HFF-Myc (cell line): ENCODE measurements at places on chromosomes 6 and 20.
A peak's percentile ranks its signal among the peaks of the same experiment; 100 is the strongest.

DNA sequence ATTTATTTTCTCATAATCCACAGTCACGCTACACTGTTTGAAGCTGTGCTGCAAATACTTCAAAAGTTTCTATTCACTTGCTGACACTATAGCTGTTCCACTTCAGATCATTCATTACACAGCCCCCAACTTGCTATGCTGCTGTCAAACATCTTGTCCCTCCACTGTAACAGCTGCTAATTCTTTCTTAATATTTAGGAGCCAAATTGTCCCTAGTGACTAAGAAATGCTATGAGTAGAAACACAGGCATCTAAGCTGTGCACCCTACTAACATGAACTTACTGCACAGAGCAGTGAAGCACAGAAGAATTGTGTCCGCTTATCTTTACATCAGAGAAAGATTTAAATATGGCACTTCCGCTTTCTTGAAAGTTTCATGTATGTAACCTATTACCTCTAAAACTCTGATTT is 91.3 kb downstream of the PDE10A start:
- DNase-seq: no peak

GRCh38 chr6:15957655-15958169 is 171.2 kb upstream of the MYLIP start:
- no peak for DNase-seq

DNA sequence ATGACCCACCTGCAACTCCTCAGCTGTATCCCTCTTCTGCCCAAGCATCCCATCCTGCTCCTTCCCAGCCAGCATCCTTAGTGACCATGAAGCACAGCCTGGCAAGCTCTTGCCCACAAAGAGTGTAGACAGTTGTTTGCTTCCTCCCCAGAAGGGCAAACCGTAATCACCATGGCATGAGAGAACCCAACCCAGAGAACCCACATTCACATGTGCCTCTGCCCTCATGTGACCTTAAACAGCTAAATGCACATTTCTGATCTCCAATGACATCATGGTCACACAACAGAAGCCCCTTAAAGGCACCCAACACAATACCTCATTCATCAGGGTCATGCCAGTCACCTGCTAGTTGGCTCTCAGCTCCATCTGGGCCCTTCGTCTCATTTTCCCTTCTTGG is 162.8 kb upstream of the CDYL start:
- DNase-seq: no peak

DNA sequence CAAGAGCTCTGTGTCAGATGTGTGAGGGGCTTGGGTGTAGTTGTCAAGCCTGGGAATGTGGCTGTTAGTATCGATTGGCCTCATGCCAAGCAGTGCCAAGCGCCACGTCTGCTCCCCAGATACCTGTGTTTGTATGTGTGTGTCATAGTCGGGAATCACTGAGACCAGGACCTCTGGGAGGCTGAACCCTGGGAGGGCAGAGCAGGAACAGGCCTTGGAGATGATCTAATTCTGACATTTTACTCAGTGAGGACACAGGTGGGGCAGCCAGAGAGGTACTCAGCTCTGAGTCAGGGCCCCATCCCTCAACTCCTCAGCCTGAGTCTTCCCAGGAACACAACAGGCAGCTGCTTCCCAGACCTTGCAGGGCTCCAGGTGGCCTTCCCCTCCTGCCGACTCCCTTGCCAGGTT is 51.2 kb upstream of the FANCE start:
- DNase-seq: no peak

DNA sequence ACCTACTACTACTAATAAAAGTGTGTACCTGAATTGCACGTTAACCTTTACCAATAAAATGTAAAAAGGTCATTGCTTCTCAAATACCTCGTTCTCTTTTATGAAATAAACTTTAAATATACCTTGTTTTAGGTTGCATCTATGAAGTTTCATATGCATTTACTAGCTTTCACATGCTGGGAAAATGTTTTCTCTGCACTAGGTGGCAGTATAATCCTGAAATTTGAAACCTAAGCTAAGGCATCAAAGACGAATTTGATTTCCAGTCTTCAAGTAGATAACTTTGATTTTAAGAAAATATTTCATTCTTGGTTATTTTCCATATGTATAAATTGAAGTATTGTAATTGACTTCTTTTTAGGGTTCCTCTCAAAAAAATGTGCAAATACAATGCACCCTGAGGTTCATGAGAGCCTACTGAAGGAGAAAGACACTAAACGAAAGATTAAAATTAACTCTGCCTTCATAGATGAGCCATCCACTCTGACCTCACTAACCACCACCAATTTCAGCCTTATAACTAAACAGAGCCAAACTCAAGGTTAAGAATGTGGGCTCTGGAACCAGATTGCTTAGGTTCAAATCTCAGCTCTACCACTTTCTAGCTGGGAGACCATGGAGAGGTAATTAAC is 7.3 kb upstream of the COL9A1 start:
- DNase-seq: no peak

DNA sequence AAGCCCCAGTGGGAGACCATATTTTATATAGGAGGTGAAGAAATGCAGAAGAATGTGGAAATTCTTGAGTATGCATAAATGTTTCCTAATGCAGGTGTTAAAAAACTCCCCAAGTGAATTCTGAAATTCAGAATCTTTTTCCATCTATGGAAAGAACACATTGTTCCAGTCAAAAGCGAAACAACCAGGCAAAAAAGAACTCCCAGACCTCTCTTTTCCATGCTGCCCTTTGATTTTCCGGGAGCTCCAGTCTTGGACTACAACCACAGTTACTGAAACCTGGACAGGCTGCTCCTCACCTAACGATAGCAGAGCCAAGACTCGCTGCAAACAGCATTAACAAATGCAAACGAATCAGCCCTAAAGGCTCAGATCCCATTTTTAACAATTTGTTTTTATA is 108.7 kb upstream of the CNKSR3 start:
- DNase-seq: no peak

GRCh38 chr6:26478985-26479278 is 21.2 kb upstream of the BTN1A1 start:
- DNase-seq: no peak

DNA sequence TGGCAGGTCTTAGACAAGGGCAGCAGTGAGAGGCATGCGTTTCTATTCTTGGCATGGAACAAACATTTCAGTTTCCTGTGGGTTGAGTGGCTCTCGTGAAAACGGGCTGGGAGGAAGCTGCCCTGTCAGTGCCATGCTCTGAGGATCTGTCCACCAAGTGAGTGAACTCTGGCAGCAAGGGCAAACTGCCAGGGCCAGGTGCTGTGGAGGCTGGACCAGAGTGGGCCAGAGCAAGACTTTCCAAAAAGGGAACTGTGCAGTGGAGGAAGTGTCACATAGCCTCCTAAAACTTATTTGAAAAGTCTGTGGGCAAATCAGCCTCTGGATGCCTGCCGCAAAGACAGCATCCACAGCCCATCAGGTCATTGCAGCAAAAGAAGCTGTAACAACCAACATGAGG is 44.2 kb upstream of the TAB2 start:
- no peak for DNase-seq

- no peak for DNase-seq
Measured at GRCh38 chr20:60371384-60371783, 413.2 kb downstream of the CDH26 start.

GRCh38 chr6:135182071-135183001 is 1.2 kb downstream of the MYB start:
- DNase-seq: no peak

DNA sequence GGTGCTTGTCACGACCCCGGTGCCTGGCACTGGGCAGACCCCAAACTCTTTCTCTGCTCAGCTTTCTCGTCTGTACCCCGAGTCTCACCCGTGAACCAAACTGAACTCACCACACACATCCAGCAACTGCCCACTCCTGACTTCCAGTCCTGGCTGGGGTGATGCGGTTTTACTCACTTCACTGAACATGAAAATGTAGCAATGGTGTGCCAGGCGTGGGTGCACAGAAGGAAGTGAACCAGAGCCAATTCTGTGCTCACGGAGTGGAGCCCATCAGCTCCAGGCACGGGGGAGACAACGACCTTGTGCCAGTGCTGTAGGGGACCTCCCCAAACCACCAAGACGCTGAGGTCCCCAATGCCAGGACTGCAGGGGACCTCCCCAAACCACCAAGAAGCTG is 78.7 kb upstream of the AFDN start:
- DNase-seq: no peak

GRCh38 chr20:19921284-19921793 is 95.8 kb upstream of the NAA20 start:
- DNase-seq: no peak

DNA sequence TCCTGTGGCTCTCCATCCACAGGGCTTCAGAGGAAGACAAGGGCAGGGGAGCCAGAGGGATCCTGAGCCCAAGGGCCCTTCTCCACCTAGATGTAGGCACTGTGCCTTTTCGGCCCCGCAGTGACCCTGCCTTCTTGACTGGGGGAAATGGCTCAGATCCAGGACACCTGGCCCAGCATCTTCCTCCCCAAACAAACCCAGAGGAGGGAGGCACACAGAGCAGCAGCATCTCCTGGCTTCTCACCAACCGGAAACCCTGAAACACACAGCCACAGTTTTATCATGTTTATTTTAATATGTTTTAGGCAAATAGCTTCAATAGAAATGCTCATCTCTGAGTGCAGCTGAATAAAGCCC is 84.5 kb upstream of the LRFN2 start:
- no peak for DNase-seq

- DNase-seq: peak; percentile 44
Measured at GRCh38 chr6:80767808-80768207, 661.3 kb downstream of the BCKDHB start.

DNA sequence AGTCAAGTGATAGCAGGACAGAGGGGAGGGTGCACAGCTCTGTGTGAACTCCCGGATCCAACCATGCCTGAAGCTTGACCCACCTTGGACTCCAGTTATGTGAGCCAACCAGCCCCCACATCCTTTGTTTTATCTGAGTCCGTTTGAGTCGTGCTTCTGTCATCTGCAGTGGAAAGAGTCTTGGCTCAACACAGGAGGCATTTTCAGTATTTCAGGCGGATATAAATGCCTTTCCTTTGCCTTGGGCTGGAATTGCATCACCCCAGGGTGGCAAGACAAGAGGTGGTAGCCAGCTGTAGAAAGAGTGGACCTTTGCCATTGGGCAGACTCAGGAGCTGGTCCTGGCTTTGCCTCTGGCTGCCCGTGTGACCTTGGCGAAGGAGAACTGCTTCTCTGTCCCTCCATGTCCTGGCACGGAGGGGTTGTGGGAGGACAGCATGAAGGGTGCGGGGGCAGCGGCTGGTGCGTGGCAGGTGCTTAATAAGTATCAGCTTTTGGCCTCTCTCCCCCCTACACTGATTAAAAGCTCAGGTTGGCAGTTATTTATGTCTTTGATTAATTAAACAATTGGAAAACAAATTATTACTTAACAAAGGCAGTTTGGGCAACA is 42.6 kb upstream of the APCDD1L start:
- DNase-seq: no peak
